ENCODE measurements at places on chromosomes 5 and 9.

DNA sequence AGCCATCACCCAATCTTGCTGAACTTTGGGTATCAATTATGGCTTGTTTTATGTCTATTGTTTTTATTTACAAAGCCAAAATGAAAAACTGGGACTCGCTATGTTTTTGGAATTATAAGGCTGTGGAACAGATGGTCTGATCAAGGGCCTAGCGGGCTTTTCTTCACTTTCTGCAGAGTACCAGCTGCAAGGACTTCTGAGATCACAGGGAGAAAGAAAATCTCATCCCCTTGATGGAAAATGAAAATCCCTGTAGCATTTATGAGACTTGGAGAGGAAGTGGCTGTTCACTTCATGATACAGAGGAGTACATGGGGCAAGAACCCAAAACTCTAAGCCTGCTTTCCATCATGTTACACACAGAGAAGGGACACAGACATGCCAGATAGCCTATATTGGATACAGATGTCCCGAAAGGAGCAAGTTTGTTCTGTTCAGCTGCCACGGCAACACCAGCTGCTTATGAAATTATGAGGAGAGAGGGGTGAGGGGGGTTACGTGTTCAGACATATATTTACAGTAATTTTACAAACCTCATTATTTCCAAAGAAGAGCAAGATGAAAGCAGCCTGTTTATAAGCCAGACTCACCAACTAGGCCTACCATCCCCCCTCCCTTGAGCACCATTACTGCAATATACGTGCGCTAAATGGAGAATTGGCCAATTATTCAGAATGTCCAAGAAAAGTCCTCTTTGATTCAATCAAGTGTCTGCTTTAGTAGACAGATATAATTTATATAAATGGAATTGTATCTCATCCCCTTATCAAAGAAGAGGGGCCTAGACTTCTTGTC, 220.0 kb downstream of the MARCHF11 start:
- DNase-seq, result no peak

DNA sequence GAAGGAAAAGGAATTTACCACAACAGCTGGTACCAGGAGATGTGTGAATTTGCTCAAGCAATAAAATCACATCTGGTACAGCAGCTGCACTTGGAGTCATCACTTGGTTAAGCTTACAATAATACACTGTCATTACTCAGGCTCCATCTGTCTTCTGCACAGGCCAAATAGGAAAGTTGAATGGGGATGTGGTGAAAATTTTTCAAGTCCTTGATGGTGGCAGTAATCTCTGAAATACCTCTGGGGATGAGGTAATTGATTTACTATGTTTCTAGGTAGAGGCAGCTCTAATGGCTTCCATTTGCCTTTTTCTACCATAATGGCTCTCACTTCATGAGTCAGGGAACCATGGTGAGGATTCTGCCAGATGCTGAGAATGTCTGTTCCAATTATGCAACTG, 206.8 kb upstream of the ATP10B start:
- no peak for DNase-seq

GRCh38 chr5:143558048-143558447, 154.6 kb upstream of the NR3C1 start:
- DNase-seq, result no peak

- DNase-seq, result no peak
These were observed 194.1 kb downstream of the ROR2 start for GRCh38 chr9:91755761-91756509.

- DNase-seq, result peak; percentile 25
These were observed 48.1 kb downstream of the POC5 start for GRCh38 chr5:75668977-75669689.

- peak; percentile 63 for DNase-seq
These were observed 31.2 kb downstream of the NIPSNAP3B start for GRCh38 chr9:104795082-104795481.

GRCh38 chr9:107249131-107249533, 33.9 kb upstream of the RAD23B start:
- DNase-seq, result no peak

- peak; percentile 56 for DNase-seq
These were observed 29.3 kb downstream of the CDHR2 start for GRCh38 chr5:176578391-176578808.

- no peak for DNase-seq
These were observed 35.0 kb downstream of the FEM1C start for GRCh38 chr5:115509547-115509946.

Data from fibroblast of pulmonary artery (primary cell).